ENCODE measurements at places on chromosomes 7 and 10. TPM values are rescaled to one million over a fixed set of nuclear protein-coding genes. Genes with fewer than 3 reads are reported as not detected.

DDC gene
- total RNA-seq = not detected

HYAL4 gene
- not detected for total RNA-seq

GRCh38 chr7:16786257-16786656, 18.5 kb downstream of the AGR2 start:
- peaks cover 3% of the 10 kb centered on the region for H3K27me3 ChIP-seq
- no peaks in the 10 kb centered on the region for H3K36me3 ChIP-seq
- no peak for DNase-seq
- H3K4me3 ChIP-seq = no peak overlapping the region

DNA sequence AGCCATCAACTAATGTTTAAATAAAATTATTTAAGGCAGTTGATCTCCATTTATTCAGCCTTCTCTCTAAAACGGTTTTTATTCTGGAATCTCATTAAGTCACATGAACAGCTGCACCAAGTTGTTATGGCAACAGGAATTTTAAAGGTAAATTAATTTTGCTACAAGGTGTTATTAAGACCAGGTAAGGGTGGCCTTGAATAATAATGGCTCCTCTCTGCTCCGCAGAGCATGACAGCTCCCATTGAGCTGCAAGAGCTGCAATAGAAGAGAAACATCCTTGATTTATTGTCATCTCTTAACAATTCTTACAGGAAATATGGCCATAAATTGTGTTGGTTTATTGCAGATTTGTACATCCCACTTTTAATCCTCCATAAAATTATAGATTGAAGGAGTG, 165.8 kb downstream of the KLF6 start:
- H3K27me3 ChIP-seq = peaks cover 2% of the 10 kb centered on the region
- H3K36me3 ChIP-seq = no peaks in the 10 kb centered on the region
- no peak overlapping the region for H3K4me3 ChIP-seq
- DNase-seq = no peak
- no peak overlapping the region for H3K27ac ChIP-seq

DNA sequence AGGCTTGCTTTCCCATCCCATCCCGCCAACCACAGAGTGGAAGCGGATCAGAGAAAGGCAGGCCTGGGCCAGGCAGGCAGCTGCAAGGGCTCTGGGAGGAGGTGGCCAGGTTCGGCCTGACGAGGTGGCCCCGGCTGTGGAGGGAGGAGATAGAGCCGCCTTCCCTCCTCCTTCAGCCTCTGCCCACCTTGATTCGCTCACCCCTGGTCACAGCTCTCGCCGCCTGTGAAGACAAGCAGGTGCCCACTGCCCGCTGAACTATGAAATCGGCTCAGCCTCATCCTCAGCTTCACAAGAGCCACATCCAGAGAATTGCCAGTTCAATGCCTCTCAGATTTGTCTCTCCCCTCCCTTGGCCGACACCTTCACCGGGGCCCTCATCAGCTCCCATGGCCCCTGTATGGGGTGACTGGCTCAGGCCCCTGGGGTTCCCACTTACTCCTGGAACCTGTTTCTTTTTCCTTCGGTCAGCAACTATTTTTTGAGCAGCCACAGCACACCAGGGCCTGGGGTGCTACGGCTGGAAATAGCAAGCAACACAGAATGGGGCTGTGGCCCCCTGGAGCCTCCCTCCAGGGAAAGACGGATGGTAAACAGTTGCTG, 80.0 kb upstream of the CHST15 start:
- H3K27me3 ChIP-seq = no peaks in the 10 kb centered on the region
- no peaks in the 10 kb centered on the region for H3K36me3 ChIP-seq
- no peak overlapping the region for H3K27ac ChIP-seq
- H3K4me1 ChIP-seq = no peaks in the 10 kb centered on the region
- DNase-seq = no peak

DNAJC12 gene
- not detected for total RNA-seq

GRCh38 chr10:17289763-17290162, 61.7 kb downstream of the VIM start:
- H3K36me3 ChIP-seq = no peaks in the 10 kb centered on the region
- H3K4me3 ChIP-seq = no peak overlapping the region
- H3K4me1 ChIP-seq = no peaks in the 10 kb centered on the region
- no peak overlapping the region for H3K27ac ChIP-seq
- H3K27me3 ChIP-seq = peaks cover 9% of the 10 kb centered on the region
